Non-pigmented ciliary epithelial cell (primary cell): ENCODE measurements at places on chromosomes 2 and 18.

DNA sequence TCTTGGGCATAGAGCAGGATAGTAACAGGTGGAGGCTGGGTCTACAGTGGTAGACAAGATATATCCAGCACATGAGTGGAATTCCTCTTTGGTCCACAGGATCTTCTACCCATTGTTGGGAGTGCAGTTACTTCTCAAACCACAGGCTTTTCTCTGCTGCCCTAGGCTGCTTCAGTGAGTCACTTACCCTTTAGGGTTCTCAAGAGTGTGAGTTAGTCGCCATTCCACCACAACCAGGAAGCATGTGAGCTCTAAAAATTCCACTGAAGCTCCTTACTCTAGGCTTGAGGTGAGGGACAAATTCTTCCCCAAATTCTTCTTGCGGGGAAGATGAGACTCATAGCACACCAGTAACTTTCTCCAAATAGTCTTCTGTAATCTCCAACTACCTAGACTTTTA, 189.4 kb downstream of the PLCL1 start:
- no peak for DNase-seq

DNA sequence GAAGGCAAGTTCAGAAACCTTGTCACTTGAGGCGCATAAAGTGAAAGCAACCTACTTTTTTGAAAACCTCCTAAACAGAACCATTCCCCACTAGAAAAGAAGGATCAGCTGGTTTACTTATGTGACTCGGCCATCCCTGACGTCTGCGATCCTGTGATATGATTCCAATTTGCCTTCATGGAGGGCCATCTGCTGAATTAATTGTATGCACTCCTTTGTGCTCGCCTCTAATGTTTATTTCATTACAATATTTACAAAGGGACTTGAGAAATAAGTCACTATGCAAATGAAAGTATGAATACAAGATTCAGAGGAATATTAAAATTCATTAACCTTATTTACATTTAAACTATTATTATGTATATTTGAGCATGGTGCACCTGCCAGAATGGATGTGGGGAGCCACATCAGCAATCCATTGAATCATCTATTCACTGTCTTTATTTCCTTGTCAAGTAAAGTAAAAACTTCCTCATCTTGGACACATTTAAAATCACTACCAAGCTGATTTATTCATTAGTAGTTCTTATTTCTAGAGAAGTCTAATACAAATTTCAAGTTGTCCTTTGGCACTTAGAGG, 96.5 kb downstream of the RBM43 start:
- DNase-seq = no peak

DNA sequence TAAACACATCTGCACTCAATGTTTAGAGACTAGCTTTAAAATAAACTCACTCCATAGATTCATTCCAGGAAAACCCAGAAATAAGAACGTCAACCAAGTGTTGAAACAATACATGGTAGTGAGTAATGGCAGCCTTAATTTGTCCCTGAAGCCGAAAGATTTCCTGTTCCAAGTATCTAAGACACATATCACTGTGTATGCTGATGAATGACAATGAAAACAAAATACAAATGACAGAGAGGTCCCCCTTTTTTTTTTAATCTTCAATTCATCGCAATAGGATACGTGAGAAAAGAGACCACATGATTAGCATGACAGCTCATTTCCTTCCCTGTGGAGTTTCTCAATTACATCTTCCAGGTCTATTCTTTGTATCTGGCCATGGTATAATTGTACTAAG, 160.5 kb upstream of the STK17B start:
- no peak for DNase-seq

DNA sequence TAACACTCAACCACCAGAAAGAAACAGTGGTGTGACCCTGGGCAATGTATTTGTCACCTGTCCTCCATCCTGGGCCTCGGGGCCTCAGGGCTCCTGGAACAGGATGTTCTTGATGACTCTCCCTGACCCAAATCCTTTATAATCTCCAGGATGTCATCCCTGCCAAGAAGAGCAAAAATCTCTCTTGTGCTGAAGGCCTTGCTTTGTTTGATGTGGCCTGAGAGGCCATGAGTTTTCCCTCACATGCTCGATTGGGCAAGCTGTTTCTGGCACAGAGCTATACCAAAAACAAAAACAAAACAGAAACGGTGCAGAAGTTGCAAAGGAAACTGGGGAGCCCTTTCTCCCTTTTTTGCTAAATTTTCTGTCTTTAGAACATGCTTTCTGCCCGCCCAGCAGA, 35.7 kb upstream of the ST3GAL5 start:
- DNase-seq = no peak

DNA sequence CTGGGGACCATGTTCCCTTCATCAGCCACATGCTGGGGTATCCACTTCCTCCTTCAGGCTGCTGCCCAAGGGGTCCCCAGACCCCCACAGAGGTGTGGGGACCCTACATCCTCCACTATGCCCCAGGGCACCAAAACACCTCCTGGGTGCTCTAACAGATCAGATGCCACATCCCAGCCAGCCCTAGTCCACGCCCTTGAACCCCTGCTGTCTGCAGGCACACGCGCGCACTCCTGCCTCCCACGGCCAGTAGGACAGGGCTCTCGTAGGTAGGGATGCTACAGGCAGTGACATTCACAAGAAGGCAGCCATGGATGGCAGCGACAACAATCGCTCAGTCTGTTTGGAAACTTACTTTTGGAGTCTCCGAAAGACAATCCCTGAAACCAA, 3.0 kb upstream of the GPC1 start:
- DNase-seq = no peak

GRCh38 chr2:149652926-149653325, 65.4 kb upstream of the MMADHC start:
- DNase-seq = no peak

DNA sequence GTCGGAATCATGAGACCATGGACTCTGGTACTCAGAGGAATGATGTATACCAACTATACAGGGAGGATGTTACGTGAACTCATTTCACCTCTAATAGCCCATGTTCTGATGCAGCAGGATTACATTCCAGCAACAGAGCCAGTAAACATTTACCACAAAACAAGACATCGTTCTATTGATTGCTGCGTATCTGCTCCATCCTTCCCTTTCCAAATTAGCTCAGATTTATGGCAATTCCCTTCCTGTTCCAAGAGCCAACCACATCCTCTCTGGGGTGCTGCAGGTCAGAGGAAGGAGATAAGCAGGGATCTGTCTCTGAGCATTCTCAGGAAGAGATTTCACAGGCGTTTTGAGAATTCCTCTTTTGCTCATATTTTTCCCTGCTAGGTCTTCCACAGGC, 98.3 kb downstream of the KLF7 start:
- DNase-seq = no peak

- no peak for DNase-seq
Observed at GRCh38 chr2:109046925-109047508, 58.0 kb upstream of the EDAR start.

DNA sequence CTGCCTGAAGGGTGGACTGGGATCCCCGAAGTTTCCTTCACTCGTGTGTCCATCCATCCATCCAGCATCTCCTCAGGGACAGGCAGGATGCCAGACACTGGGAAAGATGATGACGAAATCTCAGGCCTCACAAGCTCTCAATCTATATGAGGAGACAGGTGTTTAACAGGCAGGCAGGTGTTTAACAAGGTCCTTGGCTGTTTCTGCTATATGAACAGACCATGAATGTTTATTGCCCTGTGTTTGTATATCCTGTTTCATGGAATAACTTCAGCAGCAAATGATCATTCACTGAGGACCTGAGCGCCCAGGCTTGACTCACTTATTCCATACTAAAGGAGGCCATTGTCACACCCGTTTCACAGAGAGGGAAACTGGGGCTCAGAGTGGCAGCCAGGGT, 685.8 kb upstream of the HS6ST1 start:
- no peak for DNase-seq
